ENCODE measurements at places on chromosomes 1 and 21.

DNA sequence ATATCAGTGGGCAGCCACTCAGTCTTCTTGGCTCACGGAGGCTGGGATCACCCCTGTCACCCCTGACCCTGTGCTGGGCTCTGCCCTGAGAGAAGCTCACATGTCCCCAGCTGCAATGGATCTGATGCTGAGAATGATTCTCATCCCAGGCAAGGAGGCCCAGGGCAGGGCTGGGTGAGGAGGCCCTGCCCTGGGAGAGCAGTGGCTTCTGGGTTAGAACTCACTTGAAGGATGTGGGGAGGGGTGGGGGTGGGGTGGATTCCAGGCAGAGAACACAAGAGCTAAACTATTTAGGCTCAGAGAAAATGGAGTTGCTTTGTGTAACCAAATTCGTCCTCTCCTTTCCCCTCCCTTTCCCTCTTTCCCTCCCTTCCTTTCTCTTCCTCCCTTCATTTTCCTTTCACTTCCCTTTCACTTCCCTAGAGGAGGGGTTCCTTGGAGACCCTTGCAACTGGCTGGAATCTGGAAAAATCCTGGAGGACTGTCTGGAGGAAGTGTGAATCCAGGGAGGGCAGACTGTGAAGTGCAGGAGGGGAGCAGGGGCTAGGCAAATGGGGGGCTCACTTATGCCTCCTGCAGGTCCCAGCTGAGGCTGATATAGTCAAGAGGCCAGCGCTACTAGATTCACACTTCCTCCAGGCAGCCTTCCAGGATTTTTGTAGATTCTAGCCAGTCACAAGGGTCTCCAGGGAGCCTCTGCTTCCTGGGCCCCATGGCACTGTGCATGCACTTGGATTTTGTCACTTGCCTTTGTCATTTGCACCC, 47.0 kb downstream of the IGSF21 start:
- no peak for DNase-seq

GRCh38 chr1:198165927-198166647, 9.3 kb downstream of the NEK7 start:
- DNase-seq = no peak

DNA sequence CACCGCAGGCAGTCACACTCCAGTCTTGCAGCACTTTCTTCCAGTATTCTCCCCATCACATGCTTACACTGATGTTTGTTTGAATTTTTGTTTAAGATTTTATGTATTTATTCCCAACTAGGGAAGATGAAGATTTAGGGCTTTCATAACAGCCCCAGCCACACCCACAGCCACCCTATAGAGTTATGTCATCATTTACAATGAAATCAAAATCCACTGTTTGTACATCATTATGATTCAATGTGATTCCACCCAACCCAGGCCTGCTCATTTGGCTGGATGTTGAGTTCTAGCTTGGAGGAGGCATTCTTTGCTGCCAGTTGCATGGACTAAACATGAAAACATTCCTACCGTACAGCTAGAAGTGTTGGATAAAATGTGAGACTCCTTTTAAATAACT, 35.8 kb downstream of the RIPK4 start:
- DNase-seq = no peak

- DNase-seq = no peak
Observed at GRCh38 chr21:43702785-43703034, 16.2 kb upstream of the PDXK start.
